ENCODE measurements at places on chromosomes 6 and 20.
A peak's percentile ranks its signal among the peaks of the same experiment; 100 is the strongest.

DNA sequence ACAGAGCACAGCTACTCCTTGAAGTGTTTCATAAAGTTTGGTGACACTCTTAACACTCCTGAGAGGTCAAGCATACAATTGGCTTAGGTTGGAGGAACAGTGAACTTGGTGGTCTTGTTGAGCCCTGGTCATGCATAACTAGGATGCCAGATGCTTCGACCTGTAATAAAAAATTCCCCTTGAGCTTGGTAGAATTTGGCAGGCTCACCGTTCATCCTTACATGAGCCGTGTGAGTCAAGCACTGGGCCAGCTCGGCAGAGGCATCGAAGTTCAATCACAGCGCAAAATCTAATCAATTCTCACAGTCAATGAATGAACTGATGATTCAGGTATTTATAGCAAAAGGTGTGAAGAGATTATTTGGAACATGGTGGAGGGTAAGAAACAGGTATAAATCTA is 33.7 kb downstream of the CYP24A1 start:
- H3K27me3 ChIP-seq = peaks cover 2% of the 10 kb centered on the region
- DNase-seq = no peak
- H3K4me1 ChIP-seq = no peaks in the 10 kb centered on the region
- H3K4me3 ChIP-seq = no peak overlapping the region
- no peak overlapping the region for H3K27ac ChIP-seq

GRCh38 chr20:55947701-55948100 is 57.6 kb downstream of the CBLN4 start:
- H3K4me1 ChIP-seq = no peaks in the 10 kb centered on the region
- no peaks in the 10 kb centered on the region for H3K36me3 ChIP-seq
- H3K4me3 ChIP-seq = no peak overlapping the region
- H3K27me3 ChIP-seq = no peaks in the 10 kb centered on the region
- no peak for DNase-seq

DNA sequence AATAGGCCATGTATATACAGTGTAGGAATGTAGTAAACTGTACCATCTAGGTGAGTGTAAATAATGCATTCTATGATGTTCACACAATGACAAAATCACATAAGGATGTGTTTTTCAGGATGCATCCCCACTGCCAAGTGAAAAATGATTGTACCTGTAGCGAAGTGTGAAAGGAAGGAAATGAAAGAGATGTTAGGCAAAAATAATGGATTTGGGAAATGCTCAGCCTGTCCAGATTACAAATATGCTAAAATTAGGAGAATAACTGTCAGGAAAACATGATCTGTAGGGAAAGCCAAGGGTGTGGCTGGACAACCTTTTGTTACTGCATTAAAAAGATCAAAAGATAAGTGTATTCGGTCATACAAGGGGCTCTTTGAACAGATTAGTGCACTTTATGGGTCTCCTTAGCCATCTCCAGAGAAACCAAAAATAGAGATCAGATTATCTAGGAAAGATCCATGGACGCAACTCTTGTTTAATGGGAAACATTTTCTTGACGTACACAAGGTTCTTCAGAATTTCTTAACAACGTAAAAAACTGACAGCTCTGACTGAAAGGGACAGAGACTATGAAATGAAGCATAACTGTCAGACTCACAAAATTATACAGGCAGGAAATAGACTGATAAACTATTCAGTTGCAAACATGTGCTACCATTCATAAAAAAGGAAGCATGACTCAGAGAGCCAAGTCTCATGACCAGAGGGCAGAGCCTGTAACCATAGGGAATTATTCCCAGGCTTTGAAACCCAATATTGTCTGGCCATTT is 253.6 kb upstream of the RAB32 start:
- no peaks in the 10 kb centered on the region for H3K36me3 ChIP-seq
- H3K4me1 ChIP-seq = no peaks in the 10 kb centered on the region
- H3K27me3 ChIP-seq = no peaks in the 10 kb centered on the region
- no peak overlapping the region for H3K4me3 ChIP-seq
- no peak overlapping the region for H3K27ac ChIP-seq

DNA sequence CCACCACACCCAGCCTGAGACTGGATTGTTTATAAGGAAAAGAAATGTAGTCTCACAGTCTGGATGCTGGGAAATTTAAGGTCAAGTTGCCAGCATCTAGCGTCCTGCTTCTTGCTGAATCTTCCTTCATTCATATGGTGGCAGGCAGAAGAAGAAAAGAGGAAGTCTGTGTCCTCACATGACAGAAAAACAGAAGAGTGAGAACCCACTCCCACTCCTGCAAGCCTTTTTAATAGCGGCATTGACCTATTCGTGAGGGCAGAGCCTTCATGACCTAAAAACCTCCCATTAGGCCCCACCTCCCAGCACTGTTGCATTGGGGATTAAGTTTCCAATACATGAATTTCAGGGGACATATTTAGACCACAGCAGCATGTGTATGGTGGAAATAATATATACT is 160.8 kb upstream of the BMP2 start:
- no peak overlapping the region for H3K27ac ChIP-seq
- no peaks in the 10 kb centered on the region for H3K4me1 ChIP-seq
- H3K27me3 ChIP-seq = no peaks in the 10 kb centered on the region
- no peak overlapping the region for H3K4me3 ChIP-seq

GRCh38 chr6:136751991-136752390 is 40.3 kb downstream of the MAP3K5 start:
- no peak for DNase-seq
- peaks cover 70% of the 10 kb centered on the region for H3K4me1 ChIP-seq
- H3K36me3 ChIP-seq = peaks cover 12% of the 10 kb centered on the region
- H3K4me3 ChIP-seq = peak overlapping the region; percentile 60
- H3K27me3 ChIP-seq = no peaks in the 10 kb centered on the region
- H3K27ac ChIP-seq = peak overlapping the region; percentile 81

DNA sequence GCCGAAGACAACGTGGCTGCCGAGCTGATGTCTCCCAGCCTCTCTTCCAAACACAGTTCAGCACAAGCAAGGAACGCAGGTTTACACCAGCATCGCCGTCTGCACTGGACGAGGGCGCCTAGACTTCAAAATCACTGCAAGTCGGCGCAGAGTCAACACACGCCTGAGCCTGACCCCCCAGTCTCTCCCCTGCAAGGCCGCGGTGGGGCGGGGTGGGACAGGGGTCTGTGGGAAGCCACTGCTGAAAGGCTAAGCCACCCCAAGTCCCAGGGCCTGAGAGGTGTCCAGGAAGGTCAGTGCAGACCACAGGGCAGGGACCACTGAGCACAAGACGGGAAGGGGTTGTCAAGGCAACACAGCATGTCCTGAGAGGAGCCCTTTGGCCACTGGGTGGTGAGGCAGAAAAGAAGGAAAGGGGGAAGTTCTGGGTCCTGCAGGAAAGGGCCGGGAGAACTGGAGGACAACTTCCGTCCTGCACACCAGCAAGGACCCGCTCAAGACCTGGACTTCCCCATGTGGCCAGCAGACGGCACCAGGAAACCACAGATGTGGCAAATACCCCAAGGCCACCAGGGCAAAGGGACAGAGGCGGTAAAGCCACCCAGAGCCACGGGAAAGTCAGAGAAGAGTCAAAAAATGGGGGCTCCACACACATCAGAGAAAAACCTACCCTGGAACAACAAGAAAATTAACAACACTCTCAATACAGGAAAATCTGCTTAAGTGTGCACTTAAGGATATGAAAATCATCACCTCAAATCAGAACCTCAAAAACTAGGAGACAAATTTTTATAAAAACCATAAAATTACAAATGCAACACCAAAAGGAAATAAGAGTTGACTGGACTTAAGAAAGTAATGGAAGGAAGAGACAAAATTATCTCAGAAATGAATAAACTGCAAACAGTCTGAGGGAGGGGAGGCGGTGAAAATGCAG is 84.8 kb downstream of the TAF4 start:
- peak overlapping the region; percentile 30 for H3K4me3 ChIP-seq
- peaks cover 15% of the 10 kb centered on the region for H3K36me3 ChIP-seq
- H3K27ac ChIP-seq = peak overlapping the region; percentile 92
- DNase-seq = no peak
- peaks cover 22% of the 10 kb centered on the region for H3K4me1 ChIP-seq

- H3K27ac ChIP-seq = no peak overlapping the region
- H3K4me3 ChIP-seq = no peak overlapping the region
- no peaks in the 10 kb centered on the region for H3K36me3 ChIP-seq
- no peak for DNase-seq
Observed at GRCh38 chr20:20318365-20319161, 49.3 kb upstream of the INSM1 start.

GRCh38 chr6:10472634-10473033 is 48.5 kb upstream of the GCNT2 start:
- H3K27me3 ChIP-seq = peaks cover 42% of the 10 kb centered on the region
- no peak for DNase-seq
- no peak overlapping the region for H3K27ac ChIP-seq
- no peaks in the 10 kb centered on the region for H3K4me1 ChIP-seq
- no peaks in the 10 kb centered on the region for H3K36me3 ChIP-seq

DNA sequence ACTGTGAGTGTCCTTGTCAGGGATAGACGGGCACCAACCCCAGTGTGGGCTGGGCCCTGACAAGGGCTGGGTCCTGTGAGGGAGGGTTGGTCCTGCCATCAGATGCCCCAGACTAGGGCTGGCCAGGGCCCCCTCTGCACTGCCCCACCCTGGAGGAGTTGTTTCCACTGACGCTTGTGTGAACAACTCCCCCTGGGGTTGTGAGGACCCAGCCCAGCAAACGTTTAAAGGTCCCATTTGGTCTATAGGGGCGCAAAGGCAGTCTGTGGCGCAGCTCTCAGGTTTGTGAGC is 104.1 kb downstream of the BMP7 start:
- no peak overlapping the region for H3K4me3 ChIP-seq
- no peaks in the 10 kb centered on the region for H3K36me3 ChIP-seq
- H3K27me3 ChIP-seq = peaks cover 8% of the 10 kb centered on the region
- H3K27ac ChIP-seq = no peak overlapping the region
- DNase-seq = no peak
- no peaks in the 10 kb centered on the region for H3K4me1 ChIP-seq

DNA sequence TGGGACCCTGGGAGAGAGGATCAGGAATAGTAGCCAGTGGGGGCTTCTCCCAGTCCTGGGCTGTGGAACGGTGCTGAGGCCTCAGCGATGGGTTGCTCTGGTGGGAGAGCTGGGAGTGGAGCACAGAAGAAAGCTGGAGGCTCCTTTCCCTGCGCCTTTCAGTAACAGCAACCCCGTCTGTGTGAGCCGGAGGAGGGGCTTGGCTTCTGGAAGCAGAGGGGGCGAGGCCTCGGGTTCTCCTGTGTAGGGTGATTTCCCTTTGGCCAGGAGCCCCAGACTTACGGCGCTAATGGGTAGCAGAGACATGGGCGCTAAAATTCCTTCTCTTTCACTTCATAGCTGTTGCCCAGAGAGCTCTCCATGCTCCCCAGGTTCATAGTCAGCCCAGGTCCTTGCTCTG is 55.0 kb downstream of the DAAM2 start:
- H3K36me3 ChIP-seq = no peaks in the 10 kb centered on the region
- H3K4me3 ChIP-seq = no peak overlapping the region
- no peak overlapping the region for H3K27ac ChIP-seq
- peaks cover 21% of the 10 kb centered on the region for H3K27me3 ChIP-seq
- no peak for DNase-seq

GRCh38 chr6:91708534-91708933 is 1121.7 kb upstream of the MAP3K7 start:
- no peak for DNase-seq
- H3K36me3 ChIP-seq = no peaks in the 10 kb centered on the region
- no peaks in the 10 kb centered on the region for H3K27me3 ChIP-seq

GRCh38 chr20:11047559-11047958 is 373.8 kb upstream of the JAG1 start:
- no peak for DNase-seq
- no peak overlapping the region for H3K27ac ChIP-seq
- no peak overlapping the region for H3K4me3 ChIP-seq
